NCI-H460 (cell line): ENCODE measurements at places on chromosomes 7 and 10.

GRCh38 chr10:67088036-67088435, 162.2 kb downstream of the LRRTM3 start:
- DNase-seq, result no peak

GRCh38 chr10:89589101-89589720, 53.8 kb upstream of the SLC16A12 start:
- no peak for DNase-seq

DNA sequence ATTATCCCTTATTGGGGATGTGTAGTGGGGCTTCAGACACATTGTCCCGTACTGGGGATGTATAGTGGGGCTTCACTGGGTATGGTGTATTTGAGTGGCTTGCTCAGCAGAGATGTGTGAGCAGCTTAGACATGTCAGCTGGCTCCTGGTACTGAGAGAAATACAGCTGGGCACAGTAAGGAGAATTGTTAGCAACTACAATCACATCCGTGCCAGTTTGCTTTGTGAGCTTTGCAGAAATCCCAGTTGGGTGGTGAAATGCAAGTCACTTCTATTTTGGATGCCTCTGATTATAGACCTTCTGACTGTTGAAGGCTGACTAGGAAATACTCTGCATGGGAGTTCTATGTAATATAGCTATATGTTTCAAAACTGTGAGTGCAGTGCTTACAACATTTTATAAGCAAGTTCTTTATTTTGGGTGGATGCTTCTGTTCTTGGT, 10.8 kb downstream of the CCNY start:
- DNase-seq, result no peak

- DNase-seq, result no peak
Observed at GRCh38 chr10:106740071-106740470, 424.4 kb downstream of the SORCS1 start.

DNA sequence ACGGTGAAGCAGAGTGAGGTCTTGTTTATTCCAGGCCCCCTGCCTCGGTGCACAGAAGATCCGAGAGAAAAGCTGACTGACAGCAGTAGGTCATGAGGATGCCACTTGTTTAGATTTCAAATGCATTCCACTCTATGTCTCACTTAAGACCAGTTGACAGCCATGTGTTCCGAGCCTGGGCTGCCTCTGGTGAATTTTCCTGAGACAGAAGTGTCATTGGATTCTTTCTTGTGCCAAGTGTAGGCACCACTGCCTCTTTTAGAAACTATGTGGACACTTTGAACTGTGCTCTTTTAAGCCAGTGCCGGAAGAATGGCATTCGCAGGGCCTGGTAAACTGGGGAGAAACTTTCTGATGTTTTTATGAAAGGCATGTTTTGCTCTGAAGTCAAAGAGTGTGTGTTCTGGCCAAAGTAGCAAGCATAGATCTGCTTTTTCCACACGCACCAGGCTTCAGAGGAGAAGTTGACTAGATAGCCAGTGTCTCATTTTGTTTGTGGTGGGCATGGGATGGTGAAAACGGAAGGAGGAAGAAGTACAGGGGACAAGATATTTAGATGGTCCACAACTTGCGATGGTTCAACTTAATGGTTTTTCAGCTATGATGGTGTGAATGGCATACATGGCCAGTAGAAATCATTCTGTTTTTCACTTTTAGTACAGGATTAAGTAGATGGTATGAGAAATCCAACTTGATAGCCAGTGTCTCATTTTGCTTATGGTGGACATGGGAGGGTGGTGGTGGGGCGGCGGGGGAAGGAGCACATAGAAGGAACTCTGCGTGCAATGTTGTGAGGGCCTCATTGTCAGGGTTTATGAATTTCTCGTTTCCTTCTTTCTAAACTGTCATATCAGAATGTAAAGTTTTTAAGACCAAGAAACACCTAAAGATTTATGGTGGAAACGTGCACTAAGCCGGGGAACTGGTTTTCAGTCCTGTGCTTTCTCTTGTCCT, 41.5 kb downstream of the CYP17A1 start:
- DNase-seq, result no peak

DNA sequence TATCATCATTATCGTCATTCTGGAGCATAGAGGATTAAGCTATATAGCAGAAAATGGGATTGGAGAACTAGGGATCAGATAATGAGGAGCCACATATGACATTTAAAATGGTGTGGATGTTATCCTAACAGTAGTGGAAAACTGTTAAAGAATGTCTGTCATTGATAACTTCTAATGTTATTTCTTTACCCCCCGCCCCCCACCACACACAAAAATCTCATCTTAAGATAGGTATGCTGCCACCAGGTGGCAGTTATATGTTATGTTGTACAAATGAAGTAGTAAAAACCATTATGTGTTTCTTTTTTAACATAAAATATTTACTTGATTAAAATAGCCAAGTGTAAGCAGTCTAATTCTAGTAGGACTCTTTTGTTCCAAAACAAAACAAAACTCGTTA, 13.0 kb downstream of the AKAP9 start:
- DNase-seq, result no peak

DNA sequence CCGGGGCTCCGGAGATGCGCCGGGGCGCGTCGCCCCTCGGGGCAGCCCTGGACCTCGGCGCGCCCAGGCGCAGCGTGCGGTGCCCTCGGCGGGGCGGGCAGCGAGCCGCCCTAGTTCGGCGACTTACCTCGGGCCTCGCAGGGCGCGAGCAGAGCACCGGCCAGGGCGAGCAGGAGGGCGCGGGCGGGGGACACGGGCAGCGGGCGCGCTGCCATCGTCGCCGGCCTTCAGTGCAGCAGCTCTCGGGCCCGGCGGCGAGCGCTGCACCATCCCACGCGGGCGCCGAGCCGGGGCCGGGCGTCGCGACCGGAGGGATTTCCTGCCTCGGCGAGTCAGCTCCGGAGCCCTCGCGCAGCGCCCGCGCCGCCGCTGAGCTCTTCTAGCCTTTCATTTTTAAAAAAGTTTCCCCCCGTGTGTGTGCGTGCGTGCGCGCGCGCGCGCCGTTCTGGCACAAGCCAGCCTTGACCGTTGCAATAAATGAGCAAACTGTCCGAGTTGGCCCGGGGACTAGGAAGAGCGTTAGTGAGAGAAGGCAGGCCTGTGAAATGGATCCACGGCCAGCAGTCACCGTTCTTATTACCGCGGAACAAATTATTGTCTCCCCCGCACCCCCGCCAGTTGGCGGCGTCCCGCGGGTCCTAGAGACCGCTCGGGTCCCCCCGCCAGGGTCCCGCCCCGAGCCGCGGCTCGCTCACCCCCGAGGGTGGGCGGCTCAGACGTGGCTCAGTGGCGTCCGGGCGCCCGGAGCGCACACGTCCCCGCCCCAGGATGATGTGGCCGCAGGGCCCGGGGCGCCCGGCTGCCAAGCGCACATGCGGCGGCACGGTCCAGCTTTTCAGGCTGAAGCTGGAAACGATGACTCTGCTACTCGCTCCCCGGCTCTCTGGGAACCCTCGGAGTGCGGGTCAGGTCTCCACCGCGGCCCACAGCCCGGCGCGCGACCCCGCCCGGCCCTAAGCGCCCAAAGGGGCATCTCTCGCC, at the start of gene ADAM12:
ADAM12 (minus strand) TSS at position 547 of the 981 bp plus-strand sequence; CDS start at position 215, 332 bp downstream.
- DNase-seq, result no peak

- no peak for DNase-seq
Observed at GRCh38 chr7:151272877-151273276, 24.4 kb upstream of the SMARCD3 start.

DNA sequence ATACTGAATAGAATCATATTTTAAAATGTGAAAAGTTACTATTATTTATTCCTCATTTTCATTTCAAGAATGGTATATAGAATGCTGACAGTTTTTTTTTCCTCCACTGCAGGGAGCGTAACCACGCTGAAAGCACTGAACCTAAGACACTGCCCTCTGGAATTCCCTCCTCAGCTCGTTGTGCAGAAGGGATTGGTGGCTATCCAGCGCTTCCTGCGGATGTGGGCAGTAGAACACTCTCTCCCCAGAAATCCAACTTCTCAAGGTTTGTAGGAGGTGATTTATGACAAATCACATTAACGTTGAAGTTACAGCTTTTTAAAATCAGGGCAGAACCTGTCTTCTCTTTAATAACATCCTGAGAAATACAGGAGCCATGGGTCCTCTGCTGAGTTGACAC, 12.4 kb downstream of the LRRC27 start:
- DNase-seq, result no peak

DNA sequence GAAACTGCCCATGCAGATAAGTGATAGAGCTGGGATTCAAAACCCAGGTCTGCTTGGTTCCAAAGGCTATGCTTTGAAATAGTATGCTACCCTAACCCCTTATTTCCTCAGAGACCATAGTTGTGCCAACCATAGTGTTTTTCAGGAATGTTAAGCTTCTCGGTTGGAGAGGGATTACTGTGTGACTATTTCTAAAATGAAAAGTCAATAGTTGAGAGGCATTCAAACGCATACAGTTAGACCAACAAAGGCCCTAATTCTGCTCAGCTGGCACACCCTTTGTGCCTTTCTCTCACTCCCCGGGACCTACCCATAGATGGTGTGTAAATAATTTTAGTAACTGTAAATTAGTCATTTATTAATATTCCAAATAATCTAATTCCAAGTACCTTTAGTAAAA, 64.6 kb upstream of the RNF148 start:
- no peak for DNase-seq

DNA sequence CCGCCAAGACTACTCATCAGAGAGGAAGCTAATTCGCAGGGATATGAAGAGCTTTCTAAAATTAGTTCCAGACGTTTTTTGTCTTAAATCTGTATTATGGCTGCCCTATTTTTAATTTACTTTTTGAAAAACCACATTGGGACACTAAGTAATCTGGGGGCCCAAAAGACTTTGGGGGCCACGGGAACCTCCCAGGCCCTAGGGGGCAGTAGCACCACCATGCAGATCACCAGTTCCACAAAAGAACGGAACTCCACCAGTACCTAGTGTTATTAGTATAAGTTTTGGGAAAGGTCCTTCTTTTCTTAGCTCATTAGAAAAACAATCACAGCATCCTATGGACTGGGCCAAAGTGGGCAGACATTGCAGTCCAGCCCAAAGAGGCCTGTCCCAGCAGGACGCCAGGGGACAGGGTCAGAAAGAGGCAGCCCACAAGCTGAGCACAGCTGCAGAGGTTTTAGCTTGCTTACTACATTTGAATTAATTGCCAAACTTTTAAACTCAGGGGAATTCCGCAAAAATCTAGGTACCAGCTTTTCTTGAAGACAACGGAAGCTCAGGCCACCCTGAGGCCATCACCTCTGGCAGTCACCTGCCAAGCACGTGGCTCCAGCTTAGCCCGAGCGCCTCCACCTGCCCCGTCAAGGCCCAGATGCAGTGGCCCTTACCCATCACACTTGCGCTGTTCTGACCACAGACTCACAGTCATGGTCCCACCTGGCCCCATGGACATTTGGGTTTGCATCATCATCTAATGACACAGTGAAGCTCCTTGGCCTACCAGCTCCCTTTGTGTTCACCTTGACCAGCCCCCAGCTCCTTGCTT, 74.8 kb downstream of the PARP12 start:
- DNase-seq, result no peak

DNA sequence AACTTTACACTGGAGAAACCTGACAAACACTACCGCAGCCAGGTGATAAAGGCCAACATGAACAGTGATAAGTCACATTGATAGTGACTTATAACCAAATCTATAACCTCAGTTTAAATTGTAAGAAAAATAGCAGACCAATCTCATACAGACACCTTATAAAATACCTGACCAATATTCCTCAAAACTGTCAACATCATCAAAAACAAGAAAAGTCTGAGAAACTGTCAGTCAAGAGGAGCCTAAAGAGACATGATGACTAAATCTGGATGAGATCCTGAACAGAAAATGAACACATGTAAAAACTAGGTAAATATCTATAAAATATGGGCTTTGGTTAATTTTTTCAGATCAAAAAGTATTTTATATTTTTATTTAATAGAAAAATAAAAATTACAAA, 233.3 kb downstream of the HPSE2 start:
- no peak for DNase-seq

DNA sequence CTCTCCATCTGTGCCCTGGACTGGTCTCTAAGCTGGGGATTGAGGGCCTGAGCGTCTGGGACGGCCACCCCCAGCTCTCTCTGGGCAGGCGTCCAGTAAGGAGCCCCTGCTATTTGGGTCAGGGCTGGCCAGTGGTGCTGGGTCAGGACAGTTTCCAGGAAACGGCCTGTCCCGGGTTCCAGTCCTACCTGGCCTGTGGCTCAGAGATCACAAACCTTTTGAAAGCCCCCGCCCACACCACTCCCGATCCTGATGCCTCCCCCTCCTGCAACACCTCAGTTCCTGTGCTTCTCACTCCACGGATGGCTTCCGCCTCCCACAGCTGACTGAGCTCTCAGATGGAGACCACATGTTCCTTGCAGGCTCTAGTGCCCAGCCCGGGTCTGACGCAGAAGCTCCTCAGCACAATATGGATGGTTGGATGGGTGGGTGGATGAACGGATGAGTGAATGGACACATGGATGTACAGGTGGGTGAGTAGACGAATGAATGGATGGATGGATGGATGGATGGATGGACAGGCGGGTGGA, 91.7 kb upstream of the PDGFA start:
- DNase-seq, result no peak

DNA sequence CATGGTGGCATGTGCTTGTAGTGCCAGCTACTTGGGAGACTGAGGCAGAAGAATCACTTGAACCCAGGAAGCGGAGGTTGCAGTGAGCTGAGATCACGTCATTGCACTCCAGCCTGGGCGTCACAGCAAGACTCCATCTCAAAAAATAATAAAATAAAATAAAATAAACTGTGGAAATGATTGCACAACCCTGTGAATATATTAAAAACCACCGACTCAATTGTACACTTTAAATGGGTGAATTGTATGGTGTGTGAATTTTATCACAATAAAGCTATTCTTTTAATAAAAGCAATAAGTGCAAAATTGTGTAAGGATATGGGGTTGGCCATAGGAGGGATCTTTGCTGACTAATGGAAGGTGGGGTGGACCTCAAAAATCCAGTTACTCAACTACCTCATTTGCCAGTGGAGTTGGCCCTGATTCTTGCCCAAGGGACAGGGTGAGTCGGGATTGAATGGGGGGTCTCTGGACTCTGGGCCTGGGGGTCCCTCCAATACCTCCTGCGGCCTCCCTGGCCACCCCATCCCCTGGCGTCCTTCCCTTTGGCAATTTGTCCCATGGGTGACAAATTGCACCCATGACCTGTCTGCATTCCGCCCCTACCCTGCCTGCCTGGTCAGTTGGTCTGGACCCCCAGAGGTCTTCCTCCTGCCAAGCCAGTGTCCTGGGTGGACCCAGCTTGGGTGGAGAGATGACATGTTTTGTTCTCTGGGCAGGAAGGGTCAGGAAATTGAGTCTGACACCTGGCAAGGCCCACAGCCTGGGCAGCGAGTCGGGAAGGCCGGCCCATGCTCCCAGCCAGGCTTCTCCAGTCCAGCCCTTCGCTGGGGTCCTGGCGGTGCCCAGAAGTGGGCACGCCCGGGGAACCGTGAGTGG, 61.7 kb upstream of the ELN start:
- DNase-seq, result no peak

DNA sequence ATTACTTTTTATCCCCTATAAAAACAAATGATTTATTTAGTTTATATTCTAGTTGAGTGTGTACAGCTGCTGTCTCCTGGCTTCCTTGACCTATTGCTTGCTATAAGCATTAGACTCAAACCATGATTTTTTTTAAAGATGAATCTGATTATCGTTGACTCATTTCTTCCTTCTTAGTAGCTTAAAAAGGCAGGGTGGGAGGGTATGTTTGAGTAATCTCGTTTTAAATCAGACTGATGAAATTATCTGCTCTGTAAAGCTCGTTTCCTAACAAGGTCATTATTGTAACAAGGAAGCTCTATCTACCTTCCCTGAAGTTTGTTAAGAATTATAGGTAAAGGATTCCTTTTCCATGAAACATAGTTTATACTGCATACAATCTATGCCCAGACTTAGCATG, 276.3 kb upstream of the KCND2 start:
- no peak for DNase-seq
